ENCODE measurements at places on chromosomes 6 and 20. TPM values are rescaled to one million over a fixed set of nuclear protein-coding genes. Genes with fewer than 3 reads are reported as not detected.

MDFI gene
- total RNA-seq: 176 TPM

BTNL2 gene
- not detected for total RNA-seq

PTCRA gene
- total RNA-seq: not detected

ZNF318 gene
- 17.2 TPM for total RNA-seq

ZSCAN23 gene
- total RNA-seq: 1.1 TPM

FLRT3 gene
- total RNA-seq: 5.3 TPM

PPP1R3G gene
- total RNA-seq: 0.71 TPM

PABPC1L gene
- 15.9 TPM for total RNA-seq
